ENCODE measurements at places on chromosomes 1 and 21.
A peak's percentile ranks its signal among the peaks of the same experiment; 100 is the strongest.

- no peak for DNase-seq
Observed at GRCh38 chr21:28683982-28684752, 308.5 kb downstream of the LTN1 start.

GRCh38 chr1:165173409-165173808 is 183.1 kb downstream of the LMX1A start:
- DNase-seq, result no peak

DNA sequence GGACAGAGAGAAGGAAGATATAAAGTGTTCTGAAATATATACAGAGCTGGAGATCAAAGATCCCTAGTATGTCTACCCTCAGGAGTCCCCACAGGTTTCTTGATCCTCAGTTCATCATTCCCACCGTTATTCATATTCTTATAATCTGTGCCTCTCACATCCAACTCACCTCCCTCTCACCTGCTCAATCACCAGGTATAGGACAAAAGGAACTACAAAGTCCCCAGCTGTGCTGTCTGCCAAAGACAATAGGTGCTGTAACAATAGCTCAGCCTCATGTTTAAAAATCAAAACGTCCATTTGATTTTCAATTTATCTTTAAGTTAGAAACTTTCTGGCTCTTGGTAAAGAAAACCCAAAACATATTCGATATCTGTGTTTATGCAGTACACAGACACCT is 121.1 kb upstream of the PKN2 start:
- no peak for DNase-seq

- DNase-seq, result no peak
Observed at GRCh38 chr1:68046885-68047658, 3.4 kb downstream of the DIRAS3 start.

GRCh38 chr1:85203573-85204171 is 2.9 kb upstream of the SYDE2 start:
- peak; percentile 38 for DNase-seq

GRCh38 chr1:245552331-245552730 is 397.5 kb downstream of the KIF26B start:
- no peak for DNase-seq

GRCh38 chr1:74392840-74393239 is 119.6 kb downstream of the LRRC53 start:
- no peak for DNase-seq

GRCh38 chr1:223017291-223017690 is 125.8 kb downstream of the TLR5 start:
- no peak for DNase-seq

GRCh38 chr21:44817914-44818639 is at the start of gene SUMO3:
SUMO3 (minus strand) TSS chr21:44818062; CDS start chr21:44817968, 94 bp downstream.
- DNase-seq, result peak; percentile 72

GRCh38 chr1:28243685-28244311 is 7.9 kb downstream of the ATP5IF1 start:
- no peak for DNase-seq

DNA sequence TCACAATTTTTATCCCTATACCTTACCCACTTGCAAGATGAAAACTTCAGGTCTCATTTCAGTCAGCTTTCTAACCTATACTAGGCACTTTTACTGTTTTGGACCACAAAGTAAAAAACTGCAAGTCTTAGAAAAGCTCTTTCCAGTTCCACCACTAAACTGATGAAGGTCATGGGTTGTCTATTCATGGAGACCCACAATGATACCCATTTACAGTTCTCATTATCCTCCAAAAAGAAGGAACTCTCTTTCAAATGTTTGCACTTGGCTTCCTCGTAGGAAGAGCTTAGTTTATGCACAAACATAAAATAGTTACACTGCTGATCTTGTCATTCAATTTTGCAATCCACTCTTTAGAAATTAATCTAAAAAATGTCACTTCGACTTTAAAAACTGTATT is 9.3 kb downstream of the ZNF281 start:
- DNase-seq, result no peak

DNA sequence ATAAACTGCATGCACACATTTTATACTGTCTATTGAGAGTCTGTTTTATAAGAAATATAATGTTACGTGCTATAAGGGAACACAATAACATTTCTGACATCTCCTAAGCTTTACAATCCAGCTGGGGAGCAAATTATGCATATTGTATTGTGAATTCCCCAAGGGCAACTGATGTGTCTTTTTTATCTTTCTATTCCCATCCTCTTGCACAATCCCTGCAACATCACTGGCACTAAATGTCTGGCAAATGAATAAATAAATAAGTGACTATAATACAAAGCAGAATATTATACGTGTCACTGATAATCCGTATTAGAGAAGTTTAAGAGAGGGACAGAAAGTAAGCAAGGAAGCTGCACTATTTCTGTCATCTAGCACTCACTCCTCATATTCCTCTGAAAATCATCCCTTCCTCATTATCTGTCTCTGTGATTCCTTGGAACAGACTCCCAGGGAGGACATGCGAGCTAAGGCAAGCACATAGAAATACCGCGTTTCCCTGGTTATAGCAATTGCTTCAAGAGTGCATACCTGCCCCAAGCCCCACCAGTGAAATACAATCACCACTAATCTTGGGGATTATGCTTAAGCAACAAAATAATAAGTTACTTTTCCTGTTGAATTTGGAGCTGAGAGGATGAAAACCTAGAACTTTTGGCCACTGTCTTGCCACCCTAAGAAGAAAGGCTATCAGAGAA is 205.4 kb downstream of the SMYD3 start:
- no peak for DNase-seq

- peak; percentile 81 for DNase-seq
Observed at GRCh38 chr1:220296981-220297380, 24.7 kb upstream of the RAB3GAP2 start.

Data from fibroblast of lung (primary cell).